Stimulated activated CD4-positive, alpha-beta T cell treated with anti-CD3 and anti-CD28 coated beads, TNF-alpha, amount 100 ng/mL, for 1 hour (primary cell): ENCODE measurements at places on chromosomes 2 and 18.

GRCh38 chr2:210478661-210479060 is 2.1 kb upstream of the LANCL1 start:
- no peak for DNase-seq

DNA sequence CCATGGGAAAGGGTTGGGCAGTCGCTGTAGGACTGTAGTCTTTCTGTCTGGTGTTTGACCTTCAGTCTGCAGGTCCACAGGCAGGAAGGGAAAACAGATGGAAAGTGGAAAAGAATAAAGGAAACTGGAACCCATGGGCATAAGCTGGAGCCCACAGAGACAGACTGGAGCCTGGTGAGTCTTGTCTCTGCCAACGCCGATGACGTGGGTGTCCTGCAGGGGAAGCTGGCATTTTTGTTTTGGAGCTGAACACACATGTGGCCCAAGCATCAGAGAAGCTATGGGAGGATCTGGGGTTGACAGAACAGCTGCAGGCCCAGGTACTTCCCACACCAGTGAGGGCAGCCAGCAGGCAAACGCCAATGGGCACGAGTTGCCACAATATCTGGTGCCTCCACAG is 28.2 kb upstream of the SOCS6 start:
- no peak for DNase-seq

DNA sequence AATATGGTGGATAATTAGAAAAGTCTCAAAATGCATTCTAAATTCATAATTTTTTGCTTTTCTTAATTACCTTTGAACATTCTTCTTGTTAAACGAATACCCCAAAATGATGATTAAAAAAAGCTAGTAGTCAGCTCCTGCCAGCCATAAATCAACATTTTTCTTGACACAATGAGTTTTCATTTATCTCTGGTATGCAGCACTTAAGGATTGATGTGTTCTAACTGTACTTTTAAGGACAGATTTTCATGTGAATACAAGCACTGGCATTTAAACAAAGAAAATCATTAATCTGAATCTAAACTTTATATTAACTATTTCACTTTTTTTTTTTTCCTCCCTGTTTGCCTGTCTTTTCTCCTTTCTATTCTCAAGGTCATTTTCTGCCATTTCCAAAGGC is 976.8 kb downstream of the TMEM182 start:
- no peak for DNase-seq

GRCh38 chr2:109614715-109615636 is 812 bp downstream of the SOWAHC start:
- no peak for DNase-seq

GRCh38 chr2:70961648-70961994 is 16.8 kb upstream of the ANKRD53 start:
- DNase-seq, result no peak

DNA sequence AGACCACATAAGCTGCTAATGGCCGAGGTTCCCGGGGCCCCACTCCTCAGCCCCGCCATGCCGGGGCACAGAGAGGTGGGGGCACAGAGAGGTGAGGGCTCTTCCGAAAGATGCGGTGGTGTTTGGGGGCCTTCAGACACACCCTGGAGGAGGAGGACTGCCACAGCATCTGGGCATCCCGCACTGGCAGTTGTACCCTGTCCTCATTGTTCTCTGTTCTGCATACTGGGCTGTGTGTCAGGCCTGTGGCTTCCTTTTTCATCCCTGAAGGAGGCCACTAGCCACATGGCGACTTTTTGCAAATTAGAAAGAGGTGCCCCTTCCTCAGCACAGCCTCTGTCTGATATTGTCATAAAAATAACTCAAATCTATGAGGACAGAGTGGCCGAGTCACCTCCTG is 150.1 kb downstream of the CTIF start:
- DNase-seq, result no peak

DNA sequence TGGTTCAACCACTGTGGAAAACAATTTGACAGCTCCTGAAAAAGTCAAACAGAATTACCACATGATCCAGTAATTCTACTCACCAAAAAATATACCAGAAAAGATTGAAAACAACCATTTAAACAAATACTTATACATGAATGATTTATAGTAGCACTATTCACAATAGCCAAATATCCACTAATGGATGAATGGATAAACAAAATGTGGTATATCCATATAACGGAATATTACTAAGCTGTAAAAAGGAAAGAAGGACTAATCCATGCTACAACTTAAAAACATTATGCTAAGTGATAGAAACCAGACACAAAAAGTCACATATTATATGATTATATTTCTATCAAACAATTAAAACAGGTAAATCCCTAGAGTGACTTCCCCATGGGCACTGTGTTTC is 131.5 kb downstream of the SPOPL start:
- DNase-seq, result no peak

DNA sequence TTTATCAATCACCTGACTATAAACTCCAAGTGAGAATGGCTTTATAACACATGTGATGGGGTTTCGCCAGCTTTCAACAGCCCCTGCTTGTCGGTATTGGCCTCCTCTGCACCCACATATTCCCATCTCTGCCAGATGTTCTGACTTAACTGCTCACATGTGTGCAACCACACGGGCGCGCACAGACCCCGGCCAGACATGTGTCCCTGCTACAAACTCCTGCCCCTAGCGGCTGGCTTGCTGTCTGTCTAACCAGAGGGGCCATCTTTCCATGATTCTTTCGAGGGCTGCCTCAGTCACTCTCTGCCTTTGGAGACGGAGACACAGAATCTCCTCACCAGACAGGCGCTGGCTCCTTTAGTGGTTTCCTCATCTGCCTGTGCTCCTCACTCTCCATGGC is 15.3 kb downstream of the STON1 start:
- no peak for DNase-seq

GRCh38 chr18:79760881-79761280 is 36.9 kb upstream of the KCNG2 start:
- DNase-seq, result no peak
